ENCODE measurements at places on chromosomes 16 and 17.

- DNase-seq: no peak
Observed at GRCh38 chr16:58717994-58718393, 16.1 kb downstream of the GOT2 start.

DNA sequence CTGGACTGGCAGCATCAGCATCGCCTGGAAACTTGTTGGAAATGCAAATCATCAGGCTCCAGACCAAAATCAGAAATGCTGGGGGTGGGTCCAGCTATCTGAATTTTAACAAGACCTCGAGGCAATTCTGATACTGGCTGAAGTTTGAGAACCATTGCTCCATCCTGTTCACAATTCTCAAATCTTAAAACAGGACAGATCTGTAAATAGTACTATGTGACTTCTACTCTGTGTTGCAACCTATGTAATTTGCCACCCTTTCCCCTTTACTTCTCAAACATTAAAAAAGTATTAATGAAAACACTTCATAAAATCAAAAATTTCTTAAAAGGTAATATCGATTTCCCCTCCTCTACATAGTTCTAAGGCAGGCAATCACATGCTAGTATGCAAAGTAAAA, 28.5 kb downstream of the CACNG1 start:
- DNase-seq: no peak

DNA sequence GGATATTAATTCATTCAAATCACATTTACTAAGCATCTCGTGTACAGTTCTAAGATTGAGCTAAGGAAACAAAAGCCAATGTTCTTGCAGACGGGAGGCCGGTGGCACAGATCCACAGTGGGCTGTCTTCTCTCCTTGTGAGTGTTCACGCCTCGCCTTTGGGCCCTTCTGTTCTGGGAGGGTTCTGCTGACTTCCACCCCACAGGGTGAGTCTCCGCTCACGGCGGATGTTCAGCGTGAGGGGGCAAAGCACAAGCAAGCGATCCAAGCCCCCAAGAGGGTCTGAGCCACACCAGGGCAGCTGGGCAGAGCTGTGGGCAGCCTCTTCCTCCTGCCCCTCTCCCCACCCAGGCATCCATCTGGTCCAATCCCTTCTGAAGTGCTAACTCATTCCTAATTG, 84.3 kb upstream of the DOC2B start:
- DNase-seq: no peak

DNA sequence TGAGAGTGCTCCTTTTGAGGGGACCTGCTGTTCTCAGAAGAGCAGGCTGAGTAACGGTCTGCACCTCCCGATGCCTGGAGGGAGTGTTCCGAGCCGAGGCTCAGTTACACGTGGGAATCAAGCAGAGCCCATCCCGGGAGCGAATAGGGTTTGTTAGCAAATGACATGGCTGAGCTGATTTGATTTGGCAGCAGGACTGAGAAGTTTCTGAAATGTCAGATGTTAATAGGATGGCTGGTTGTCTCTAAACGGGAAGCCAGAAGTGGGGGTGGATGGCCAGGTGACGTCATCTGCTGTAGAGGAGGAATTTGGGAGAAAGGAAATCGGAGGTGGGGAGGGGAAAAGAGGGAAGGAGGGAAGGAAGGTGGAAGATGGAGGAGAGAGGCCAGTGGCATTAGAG, 128.0 kb downstream of the RAP1GAP2 start:
- no peak for DNase-seq

- no peak for DNase-seq
Observed at GRCh38 chr16:68246666-68247065, 1.5 kb downstream of the PLA2G15 start.

- DNase-seq: no peak
Observed at GRCh38 chr16:525520-526180, 1.9 kb upstream of the CAPN15 start.

DNA sequence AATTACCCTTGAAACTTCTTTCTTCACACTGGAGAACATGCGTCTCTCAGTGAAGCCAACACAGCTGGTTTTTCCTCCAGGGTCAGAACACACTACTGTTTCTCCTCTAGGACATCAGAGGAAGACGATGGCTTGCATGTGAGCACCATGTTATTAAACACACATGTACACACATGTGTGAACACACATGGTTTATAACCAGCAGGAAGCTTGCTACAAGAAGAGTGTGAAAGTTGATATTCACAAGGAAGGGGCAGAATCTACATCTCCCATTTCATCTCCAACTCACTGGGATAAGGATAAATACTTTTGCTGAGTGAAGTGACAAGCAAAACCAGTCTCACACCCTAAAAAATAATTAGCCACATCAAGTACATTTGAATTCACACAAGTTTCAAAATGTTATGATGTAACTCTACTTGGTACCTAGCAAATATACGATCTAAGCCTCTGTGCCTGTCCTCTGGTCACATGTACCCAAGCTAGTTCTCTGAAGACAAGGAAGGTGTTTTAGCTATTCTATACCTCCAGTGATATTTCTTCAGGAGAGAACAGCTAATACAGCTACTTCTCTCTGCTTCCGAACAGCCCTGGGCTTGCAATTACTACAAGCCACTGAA, 127.7 kb downstream of the PARN start:
- no peak for DNase-seq

- DNase-seq: no peak
Observed at GRCh38 chr17:46877466-46877865, 26.1 kb downstream of the WNT9B start.

- DNase-seq: no peak
Observed at GRCh38 chr17:19727501-19728078, 11.2 kb upstream of the SLC47A2 start.

- no peak for DNase-seq
Observed at GRCh38 chr17:32992321-32993033, 830 bp downstream of the SPACA3 start.

DNA sequence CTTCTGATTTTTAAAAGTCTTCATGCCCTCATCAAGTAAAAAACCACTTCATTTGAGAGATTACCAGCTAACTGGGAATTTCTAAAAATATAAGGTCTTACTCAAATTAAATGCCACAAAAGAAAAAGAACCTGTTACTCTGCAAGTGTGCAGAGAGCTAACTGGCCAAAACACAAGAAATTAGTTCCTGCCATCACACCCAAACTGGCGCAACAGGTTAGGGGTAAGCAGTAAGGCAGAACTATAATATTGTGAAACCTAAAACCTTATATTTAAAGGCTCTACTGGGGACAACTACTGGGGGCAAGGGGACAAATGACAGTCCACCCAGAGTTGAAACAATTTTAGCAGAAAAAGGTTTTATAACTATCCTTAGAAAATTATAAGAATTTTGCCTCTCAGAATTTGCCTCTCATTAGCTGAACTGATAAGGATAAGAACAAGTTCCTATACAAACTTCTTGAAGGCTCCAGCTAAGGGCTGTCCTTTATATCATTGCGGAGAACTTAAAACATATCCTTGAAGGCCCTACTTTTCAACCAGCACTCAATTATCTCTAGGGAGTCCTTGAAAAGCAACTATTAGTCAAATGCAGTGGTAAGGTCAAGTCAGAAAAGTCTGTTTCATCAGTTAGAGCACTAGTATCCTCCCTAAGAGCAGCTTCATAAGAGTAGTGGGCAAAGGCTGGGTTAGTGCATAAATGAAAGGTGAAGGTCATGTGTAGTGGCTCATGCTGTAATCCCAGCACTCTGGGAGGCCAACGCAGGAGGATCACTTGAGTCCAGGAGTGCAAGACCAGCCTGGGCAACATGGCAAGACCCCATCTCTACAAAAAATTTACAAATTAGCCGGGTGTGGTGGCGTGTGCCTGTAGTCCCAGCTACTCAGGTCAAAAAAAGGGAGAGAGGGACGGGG, 31.5 kb downstream of the SMURF2 start:
- no peak for DNase-seq

DNA sequence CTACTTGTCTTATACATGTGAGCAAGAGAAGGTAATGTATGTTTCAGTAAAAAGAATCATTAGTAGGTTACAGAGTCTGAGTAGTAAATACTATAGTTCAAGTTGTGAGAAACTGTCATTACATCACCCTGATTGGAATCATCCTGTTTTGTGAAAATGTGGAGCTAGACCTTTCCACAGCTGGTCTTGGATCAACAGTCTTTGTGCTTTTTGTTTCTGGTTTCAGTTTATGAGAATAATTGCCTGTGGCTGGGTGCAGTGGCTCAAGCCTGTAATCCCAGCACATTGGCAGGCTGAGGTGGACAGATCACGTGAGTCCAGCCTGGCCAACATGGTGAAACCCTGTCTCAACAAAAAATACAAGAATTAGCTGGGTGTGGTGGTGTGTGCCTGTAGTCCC, 19.7 kb upstream of the SHISA9 start:
- no peak for DNase-seq

GRCh38 chr17:58153046-58153445, 4.9 kb downstream of the OR4D1 start:
- no peak for DNase-seq

DNA sequence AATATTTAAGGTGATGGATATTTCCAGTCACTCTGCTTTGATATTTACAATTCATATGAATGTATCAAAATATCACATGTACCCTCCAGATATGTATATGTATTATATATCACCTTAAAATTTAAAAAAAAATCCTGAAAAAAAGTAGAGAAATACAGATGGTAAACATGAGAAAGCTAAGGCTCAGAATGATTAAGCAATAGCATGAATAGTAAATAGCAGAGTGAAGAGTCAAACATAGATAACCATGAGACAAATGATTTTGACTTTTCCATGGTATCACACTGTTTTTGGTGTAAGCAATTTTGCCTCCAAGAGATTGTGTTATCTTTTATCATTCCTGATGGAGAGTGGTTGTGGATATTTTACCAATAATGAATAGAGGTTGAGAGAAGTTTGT, 868.8 kb downstream of the CDH11 start:
- DNase-seq: no peak

- DNase-seq: no peak
Observed at GRCh38 chr16:11359370-11359769, 14.1 kb downstream of the RMI2 start.

DNA sequence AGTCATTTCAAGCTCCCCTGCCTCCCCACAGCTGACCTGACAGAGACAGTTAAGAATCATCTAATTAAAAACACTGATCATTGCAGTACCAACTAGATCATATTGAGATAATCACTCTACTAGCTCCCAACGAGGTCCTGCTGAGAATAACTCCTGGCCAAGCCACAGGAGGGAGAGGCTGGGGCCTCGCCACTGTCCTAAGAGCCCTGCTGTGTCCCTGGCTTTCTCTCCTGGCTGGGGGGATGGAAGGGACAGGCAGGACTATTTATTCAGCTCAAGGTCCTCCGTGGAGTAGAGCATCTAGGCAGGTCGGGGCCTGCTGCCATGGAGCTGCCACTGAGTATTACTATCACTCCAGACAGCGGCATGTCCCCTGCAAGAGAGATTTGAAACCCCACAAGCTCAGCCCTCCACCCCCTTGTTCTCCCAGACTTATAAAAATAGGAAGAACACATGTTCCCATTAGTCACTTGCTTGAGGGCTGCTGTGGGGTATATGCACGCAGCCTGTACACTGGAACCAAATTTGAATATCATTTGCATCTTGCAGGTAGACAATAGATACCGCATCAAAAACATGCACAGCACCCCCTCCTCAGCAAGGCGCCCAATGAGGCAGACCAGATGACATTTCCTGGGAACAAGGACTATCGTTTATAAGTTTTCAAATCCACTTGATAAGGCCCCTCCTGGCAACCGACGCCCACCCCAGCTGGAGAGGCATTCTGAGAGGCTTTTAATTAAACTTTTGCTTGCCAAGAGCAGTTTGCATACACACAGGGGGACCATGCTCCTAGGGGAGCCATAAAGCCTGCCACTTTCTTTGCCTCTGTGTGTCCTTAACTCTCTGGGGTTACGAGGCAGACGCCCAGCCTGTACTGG, 385.2 kb upstream of the ZFHX3 start:
- no peak for DNase-seq

- no peak for DNase-seq
Observed at GRCh38 chr16:68446681-68447652, 1.3 kb downstream of the SMPD3 start.

- DNase-seq: no peak
Observed at GRCh38 chr17:77772461-77772897, 186.0 kb upstream of the TNRC6C start.

DNA sequence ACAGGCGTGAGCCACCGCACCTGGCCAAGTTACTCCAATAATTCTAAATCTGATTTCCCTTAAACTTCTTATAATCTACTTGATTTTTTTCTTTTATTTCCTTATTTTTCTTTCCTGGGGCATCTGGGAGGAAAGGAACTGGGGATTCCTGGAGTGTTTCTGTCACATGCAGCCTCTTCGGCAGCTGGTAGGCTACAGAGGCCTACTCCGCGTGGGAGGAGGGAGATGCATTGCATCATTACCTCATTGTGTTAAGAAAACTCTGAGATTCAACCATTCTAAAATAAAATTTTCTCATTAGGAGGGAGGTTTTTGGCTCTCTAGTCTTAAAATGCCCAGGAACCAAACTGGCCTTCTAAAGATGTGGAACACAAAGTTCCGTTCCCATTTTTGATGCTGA, 64.0 kb downstream of the SOX9 start:
- DNase-seq: no peak

DNA sequence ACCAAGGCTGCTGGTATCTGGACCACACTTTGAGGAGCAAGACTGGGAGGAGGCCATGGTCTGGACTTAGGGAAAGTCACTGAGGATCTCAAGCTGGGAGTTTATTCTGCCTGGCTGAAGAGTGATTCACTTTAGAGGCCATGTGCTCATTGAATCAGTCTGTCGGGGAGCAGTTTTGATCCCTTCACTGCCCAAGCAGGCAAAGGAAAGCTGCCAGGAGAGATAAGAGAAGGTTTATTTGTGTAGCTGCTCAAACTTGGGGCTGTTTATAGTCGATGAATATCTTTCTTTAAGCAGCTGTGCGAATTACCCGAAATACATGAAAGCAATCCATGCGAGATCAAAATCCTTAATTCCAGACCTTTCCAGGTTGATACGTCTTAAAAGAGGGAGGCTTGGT, 544.4 kb upstream of the EEF2KMT start:
- no peak for DNase-seq

DNA sequence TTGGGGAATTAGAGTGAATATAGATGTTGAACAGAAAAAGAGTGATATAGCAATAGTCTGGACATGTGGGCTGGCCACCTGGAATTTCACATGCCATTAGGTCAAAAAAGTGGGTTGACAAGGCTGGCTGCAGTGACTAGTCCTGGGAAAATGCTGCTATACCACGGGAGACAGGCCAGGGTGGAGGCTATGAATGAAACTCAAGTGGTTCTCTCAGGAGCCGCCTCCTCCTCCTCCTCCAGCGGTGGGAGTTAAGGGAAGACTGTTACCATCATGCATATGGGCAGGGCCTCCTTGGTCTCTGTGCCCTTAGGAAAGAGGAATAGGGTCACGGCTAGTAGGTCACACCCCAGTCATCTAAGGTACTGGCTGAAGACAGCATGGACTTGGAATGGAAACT, 448.0 kb downstream of the SLC39A11 start:
- no peak for DNase-seq

All from cortex of kidney (tissue), 1 donor.